ENCODE measurements at places on chromosomes 7 and 10.

DNA sequence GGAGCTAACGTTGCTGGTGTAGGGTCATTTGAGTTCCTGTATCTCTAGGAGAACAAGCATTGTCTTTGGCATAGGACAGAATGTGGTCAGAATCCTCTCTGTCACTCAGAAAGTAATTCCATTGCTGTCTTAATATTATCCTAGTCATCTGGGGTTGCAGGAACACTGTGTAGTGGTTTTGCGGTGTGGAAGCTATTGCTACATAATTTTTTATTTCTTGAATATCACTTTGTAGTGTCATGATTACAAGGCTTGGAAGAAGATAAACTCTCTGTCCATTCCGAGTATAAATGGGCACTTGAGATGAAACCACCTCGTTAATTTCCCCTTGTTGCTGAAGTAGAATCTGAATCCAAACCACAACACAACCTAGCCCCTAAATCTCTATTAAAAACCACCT is 919.2 kb downstream of the LRMDA start:
- DNase-seq, result no peak

DNA sequence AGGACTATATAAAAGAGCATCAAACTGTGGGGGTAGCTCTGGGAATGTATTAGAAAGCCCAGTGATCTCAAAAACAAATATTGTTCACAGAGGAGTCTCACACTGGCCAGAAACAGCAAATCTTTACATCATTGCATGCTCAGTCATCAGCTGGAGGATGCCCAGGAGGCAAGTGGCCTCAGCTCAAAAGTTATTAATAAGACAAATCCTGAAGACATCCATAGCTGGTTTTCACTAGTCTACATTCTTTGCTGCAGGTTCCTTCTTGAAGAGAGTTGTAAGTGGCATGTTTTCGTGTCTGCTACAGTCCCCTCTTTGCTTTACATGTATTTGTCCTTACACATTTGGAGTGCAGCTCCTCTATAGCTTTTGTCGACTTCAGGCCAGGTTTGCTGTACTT is 8.6 kb upstream of the CCDC7 start:
- DNase-seq, result no peak

GRCh38 chr7:75711076-75711475 is 27.7 kb downstream of the HIP1 start:
- DNase-seq, result no peak

DNA sequence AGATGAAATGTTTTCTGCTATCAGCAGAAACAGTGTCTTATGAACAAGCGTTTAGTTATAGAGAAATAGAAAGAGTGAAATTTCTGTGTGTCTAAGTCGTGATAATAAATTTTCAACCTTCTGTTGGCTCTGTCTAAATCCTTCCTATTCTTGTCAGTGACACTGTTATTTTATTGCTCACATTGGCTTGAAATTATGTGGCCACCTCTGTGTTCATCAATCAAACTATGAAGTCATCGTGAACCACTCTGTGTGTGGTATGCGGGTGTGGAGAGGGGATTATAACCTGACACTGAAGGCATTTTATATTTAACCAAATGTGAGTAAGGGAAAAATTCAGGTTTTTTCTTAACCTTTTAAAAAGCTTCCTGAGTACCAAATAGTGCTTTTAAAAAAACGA is 12.3 kb downstream of the AOAH start:
- DNase-seq, result no peak

DNA sequence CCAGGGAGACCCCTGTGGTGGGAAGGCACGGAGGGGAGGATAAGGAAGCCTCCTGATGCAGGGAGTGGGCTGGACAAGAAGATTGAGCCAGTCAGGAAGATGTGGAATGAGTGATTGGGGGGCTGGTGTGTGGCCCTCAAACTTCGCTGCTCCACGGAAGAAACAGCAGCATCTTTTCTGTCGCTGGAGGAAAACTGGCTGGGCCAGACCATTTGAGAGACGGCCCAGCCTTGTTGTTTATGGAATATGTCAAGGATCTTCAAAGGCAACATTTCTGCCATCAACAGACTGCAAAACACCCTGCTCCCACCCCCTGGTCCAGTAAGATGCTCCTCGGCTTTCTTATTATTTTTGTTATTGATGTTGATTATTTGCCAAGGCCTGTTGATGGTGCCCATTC is 29.4 kb downstream of the PALD1 start:
- DNase-seq, result no peak

DNA sequence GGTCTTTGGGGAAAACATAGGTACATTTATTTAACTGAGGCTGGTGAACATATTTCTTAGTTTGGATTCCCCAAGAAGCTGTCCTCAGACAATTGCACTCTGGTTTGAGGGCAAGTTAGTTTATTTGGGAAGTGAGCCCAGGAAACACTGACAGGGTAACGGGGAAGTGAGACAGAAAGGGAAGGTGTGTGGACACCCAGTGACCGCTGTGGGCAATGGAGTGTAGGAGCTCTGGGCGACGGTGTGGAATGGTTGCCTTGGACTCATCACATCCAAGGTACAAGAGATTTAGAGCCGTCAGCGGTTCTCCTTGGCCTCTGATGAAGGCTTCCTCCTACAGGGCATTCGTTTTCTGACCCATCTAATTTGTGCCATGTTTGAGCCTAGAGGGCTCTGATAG is 7.1 kb downstream of the MRC1 start:
- DNase-seq, result no peak

- DNase-seq, result no peak
Measured at GRCh38 chr7:122520971-122521555, 177.9 kb downstream of the RNF133 start.

DNA sequence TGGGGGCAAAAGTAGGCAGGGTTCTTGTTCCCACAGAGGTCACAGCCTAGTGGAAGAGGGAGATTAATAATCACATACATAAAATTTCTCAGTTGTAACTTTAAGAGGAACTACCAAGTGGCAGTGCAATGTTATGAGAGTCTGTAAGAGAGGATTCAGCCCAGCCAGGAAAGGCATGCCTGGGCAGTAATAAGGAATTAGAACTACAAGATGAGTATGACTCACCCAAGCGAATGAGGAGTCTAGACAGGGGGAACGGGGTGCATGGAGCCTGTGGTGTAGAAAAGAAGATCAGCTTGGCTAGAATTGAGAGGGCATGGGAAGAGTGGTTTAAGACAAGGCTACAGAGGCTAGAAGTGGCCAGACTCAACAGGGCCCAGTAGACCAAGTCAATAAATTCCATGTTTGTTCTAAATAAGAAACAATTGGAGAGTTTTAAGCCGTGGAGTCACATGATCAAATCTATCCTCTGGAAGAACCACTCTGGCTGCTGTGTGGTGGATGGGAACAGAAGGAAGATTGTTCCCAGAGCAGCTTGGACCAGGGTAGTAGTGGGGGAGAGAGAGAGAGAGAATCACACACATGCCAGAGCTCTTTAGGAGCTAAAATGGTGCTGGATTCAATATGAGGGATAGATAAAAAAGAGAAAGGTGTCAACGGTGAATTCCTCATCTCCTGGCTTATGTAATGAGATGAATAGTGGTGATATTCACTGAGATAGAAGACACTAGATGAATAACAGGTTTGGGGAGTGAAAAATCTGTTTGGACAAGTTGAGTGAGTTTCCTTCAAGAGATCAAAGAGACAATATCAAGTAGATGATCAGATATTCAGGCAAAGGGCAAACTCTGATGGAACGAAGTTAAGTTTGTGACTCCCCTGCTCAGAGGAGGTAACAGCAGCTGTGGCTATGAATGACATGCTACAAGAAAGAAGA is 265.1 kb downstream of the FGFR2 start:
- DNase-seq, result no peak

GRCh38 chr10:119341459-119342301 is 134.3 kb downstream of the GRK5 start:
- DNase-seq, result no peak

GRCh38 chr7:121329191-121330052 is 622 bp downstream of the WNT16 start:
- DNase-seq, result no peak

GRCh38 chr10:96505150-96506136 is 8.3 kb downstream of the TLL2 start:
- no peak for DNase-seq

DNA sequence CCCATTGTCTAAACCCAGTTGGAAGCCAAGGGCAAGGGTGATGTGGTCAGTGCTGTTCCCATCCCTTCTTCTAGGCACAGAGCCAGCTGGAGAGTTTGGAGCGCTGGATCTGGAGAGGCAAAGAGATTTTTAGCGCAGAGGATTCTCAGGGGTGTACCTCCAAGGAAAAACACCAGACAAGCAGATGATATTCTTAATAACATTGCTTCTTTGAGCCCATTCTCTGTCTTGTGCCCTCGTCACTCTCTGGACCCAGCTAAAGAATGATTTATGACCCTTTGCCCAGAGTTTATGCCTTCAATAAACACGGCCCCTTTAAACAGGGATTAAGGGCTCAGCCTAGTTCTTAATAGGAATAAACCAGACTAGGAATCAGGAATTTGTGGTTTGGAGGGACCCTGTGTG is 4.7 kb upstream of the HIP1 start:
- DNase-seq, result no peak

GRCh38 chr10:47238331-47239095 is 61.5 kb upstream of the GDF10 start:
- no peak for DNase-seq

GRCh38 chr7:6153646-6154541 is 118.5 kb downstream of the CYTH3 start:
- DNase-seq, result no peak

GRCh38 chr10:121813211-121813815 is 114.5 kb downstream of the ATE1 start:
- no peak for DNase-seq

- no peak for DNase-seq
Measured at GRCh38 chr10:62305813-62306212, 37.2 kb upstream of the RTKN2 start.

DNA sequence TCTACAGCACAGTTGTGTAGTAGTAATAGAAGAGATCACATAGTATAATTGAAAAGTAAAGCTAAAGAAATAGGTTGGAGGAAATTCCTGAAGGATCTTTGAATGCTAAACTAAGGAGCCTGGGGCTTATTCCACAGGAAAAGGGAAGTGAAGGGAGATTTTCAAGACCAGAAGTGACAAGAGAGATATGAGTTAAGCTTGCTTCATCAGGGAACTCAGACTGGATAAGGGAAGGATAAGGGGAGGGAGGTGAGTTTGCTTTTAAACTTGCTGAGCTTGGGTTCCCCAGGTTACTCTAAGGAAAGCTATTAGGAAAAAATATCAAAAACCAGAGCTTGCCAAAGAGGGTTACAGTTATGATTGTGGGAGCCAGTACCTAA is 182.4 kb downstream of the RAPGEF5 start:
- no peak for DNase-seq

GRCh38 chr10:132826524-132827422 is 40.8 kb upstream of the NKX6-2 start:
- DNase-seq, result no peak
